NCI-H1092 (cell line): ENCODE measurements at places on chromosomes 4 and X.

DNA sequence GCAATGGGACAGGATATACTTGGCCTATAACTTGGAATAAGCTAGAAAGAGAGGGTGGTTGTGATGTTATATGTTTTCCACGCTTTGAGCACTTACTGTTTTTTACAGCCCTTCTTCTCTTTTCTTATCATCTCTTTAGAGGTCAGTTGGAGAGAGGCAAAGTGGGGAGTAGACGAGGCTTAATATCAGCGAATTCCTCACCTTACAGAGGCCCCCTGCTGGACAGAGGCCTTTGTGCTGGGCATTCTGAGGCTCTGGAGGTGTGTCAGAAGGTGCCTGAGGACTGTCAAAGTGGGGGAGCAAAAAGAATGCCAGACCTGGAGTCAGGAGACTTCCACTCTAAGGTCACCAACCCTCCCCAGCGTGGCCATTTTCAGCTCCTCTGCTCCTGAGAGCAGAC, 42.5 kb downstream of the MAMLD1 start:
- DNase-seq = no peak

DNA sequence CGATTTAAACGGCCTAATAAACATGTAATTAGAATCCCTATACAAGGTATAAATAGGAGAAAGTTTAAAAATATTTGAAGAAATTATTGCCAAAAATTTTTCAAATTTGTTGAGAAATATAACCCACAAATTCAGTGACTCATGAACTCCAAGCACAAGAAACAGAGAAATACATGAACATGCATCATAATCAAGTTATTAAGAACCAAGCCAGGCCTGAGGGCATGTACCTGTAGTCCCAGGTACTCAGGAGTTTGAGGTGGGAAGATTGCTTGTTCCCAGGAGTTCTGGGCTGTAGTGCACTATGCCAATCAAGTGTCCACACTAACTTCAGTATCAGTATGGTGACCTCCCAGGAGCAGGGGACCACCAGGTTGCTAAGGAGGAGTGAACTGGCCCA, 341.9 kb downstream of the CAMK2D start:
- DNase-seq = no peak

DNA sequence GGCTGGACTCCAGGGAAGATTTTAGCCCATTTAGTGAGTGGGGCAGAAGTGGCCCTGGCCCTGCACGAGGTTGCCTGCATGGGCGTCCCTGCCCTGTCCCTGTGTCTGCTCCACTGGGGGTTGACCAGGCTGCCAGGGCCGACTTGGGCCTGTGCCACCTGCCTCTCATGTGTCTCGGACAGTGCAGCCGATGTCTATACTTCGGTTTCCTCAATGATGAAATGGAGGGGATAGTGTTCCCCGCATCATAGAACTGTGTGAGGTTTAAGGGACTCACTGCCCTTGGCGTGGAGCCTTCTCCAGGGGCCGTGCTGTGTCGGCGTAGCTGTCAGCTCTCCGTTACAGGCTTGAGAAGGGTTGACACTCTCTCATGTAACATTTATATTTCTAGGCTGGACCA, 27.0 kb upstream of the MSANTD1 start:
- DNase-seq = no peak

DNA sequence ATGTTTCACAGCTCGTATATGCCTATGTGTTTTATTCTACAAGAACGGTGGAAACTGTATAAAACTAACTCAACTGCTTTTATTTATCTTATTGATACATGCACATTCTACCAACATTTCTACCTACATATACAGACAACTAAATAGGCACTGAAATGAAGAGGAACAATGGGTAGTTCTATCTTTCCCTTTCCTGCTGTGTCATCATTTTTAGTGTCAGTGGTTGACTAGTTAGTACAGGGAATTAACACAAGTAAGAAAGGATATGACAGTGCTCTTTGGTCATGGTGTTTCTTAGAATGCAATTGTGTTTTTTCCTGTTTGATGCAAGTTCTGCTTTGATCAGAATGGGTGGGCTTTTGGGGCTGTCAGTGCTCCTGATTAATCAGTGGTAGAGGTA, 293.8 kb upstream of the CTSO start:
- DNase-seq = no peak

DNA sequence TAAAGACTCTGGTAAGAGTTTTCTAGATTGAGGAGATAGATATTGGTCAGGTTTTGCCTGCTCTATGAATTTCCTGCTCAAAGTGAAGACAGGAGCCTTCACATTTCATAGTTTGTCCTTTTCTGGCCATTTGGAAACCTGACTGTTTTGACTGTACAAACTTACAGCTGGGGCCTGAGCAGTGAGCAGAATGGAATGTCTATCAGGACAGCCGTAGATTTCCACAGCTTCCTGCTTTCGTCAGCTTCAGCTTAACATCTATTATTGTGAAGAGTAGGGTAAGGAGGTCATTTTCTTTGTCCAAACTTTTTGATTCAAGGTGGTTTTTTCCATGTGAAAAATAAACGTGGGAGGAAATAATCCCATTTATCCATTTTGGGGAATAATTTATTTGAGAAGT, 124.3 kb upstream of the DIPK2B start:
- DNase-seq = no peak

DNA sequence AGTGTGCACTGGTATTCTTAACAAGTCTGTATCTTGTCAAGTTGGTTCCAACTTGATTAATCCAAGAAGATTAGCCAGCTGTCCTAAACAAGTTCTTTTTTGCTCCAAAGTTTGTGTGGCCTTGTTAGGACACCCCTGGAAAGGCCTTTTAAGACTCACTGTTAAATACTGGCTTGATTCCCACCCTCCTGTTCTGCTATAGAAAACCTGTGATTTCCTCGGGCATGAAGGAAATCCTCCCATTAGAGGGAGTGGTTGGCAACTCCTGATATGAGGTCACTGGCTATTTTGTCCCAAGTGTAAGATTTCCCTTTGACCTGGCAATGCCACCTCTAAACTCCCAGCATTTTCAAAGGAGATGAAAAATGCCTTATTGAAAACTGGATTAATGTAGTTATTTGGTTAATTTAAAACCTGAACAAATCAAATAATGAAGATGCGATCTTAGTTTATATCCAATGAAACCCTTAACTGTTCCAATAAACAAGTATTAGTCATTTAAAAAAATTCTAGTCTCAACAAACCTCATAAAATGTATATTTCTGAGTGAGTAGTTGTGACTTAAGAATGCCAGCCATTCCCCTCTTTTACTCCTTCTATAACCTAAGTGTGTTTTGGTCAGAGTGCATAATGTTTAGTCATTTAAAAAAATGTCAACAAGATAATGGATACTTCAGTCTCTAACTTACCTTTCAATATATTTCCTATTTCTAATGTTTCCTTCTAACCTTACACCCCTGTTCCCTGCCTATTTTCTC, 94.4 kb downstream of the NPNT start:
- DNase-seq = no peak

DNA sequence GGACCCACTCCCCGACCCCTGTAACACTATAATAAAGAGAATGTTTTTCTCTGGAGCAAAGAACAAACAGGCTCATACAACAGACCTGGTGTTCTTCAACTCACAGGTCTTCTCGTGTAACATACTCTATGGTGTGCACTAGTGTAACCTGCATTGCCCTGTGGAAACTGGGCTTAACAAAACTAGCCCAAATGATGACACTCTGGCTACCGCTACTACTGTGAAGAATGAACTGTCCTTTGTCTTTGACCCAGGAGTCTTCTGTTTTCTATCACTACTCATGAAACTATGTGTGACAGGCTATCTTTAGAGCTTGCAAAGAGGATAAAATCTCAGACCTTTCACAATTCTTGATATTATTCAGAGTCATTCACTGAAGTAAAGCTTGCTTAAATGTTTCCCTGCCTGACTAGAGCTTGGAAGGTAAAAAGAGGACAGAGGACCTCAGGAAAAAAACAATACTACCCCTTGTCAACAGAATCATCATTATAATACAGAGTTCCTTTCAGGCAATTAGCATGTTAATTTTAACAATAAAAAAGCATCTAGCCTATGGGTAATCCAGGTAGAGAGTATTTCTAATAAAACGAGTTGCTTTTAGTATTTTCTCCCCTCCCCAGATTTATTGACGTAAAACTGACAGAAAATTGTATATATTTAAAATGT, 59.2 kb downstream of the FSTL5 start:
- no peak for DNase-seq

GRCh38 chr4:139374251-139374650, 72.0 kb upstream of the NDUFC1 start:
- no peak for DNase-seq

DNA sequence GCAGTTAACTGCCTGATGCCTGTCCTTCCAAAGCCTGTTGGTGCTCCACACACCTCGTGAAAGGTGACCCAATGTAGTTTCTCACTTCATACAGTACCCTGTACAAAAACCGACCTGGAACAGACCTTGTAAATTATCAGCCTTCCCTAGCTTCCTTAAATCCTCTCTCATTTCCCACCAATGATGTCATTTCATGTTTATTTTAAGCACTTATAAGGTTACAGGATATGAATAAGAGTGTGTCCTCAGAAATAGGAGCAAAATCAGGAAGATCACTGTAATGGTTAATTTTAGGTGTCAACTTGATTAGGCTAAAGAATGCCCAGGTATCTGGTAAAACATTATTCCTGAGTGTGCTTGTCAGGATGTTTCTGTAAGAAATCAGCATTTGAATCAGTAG, 44.7 kb downstream of the TMEM150C start:
- DNase-seq = no peak

DNA sequence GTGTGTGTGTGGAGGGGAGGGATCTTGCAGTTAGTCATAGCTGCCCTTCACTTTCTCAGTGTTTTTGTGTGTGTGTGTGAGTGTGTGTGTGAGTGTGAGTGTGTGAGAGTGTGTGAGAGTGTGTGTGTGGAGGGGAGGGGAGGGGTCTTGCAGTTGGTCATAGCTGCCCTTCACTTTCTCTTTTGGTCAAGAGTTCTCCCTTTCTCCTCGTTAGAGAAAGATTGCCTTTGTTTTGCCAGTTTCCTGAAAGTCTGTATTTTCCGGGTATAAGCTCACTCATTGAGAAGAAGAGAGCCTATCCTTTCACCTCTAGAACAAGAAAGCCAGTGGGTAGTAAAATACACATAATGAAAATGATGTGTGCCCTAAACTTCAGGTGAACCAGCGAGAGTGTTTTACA, 75.2 kb upstream of the ENPP6 start:
- DNase-seq = no peak

DNA sequence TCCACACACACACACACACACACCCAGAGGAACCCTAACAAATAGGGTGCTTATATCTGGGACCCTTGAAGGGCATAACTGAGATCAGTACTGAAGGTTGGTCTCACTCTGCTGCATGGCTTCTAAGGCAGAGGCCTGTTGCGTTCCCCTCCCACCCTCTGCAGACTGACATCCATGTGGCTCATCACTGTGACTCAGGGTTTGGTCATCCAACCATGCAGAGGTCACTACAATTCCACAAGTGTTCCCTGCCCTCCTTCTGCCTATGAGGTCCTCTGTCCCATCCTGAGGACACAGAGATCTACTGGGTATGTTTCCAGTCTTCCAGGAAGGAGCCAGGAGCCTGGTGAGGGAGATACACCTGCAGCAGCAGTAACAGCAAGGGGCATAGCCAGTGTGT, 55.8 kb downstream of the XAGE2 start:
- DNase-seq = no peak

DNA sequence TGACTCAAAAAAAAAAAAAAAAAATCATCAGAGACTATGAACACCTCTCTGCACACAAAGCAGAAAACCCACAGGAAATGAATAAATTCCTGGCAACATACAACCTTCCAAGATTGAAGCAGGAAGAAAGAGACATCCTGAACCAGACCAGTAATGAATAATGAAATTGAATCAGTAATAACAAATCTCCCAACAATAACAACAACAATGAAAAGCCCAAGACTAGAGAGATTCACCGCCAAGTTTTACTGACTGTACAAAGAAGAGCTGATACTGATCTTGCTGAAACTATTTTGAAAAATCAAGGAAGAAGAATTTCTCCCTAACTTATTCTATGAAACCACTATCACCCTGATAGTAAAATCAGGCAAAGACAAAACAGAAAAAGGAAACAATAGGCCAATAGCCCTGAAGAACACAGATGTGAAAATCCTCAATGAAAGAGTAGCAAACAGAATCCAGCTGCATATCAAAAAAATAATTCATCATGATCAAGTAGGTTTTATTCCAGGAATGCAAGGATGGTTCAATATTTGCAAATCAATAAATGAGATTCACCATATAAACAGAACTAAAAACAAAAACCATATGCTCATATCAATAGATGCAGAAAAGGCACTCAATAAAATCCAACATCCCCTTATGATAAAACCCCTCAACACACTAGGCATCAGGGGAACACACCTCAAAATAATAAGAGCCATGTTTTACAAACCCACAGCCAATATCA, 31.0 kb upstream of the PLK4 start:
- DNase-seq = no peak
